ENCODE measurements at places on chromosomes 3 and 15. TPM values are rescaled to one million over a fixed set of nuclear protein-coding genes. Genes with fewer than 3 reads are reported as not detected.

DNA sequence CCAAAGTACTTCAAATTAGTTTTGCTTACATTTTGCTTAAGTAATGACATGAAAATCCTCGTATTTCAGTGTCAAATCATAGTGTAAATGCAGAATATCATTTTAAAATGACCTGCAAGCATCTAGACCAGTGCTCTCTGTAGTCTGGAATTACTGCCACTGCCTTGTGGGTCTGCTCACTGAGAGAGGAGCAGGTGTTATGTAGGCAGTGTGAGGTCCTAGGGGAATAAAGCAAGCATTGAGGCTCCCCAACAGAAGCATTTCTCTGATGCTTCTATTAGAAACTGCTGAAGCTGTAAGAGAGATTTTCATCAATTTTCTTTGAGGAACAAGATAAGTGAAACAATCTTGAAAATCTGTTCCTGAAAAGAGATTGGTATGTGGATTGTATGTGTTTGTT lies 253.2 kb downstream of the BBX start:
- no peak for DNase-seq

DNA sequence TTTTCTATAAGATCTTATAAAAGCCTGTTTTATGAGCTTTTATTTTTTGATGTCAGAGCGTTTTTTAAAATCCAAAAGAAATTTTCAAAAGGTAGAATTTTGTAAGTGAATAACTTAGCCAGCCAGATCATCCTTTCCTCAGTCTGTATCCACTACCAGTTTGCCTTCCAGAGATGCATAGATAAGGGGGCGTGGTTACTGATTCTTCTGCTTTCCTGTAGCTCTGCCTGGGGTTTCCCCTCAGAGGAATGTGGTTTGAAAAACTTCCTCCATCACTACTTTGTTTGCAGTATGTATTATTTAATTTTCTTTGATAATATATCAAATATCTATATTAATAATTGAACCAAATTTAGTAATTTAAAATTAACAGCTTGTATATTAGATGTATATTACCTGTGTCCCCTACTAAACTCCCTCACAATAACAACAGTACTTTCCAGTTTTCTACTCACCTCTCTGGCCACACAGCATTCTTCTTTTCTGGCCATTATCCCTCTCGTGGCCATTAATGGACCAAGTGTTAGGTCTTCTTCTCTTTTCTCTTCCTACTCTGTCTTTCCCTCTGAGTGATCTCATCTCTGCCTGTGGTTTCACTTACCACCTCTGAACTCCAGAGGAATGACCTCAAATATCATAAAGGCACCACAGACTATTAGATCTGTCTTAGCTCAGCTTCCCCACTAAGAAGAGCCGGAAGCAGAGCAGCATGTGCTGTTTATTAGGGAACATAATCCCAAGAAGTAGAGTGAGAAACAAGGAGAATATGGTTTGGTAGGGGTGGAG lies 239.7 kb downstream of the UBE2E2 start:
- DNase-seq, result no peak

GRCh38 chr3:3806856-3807255 lies 7.6 kb downstream of the LRRN1 start:
- DNase-seq, result no peak

DNA sequence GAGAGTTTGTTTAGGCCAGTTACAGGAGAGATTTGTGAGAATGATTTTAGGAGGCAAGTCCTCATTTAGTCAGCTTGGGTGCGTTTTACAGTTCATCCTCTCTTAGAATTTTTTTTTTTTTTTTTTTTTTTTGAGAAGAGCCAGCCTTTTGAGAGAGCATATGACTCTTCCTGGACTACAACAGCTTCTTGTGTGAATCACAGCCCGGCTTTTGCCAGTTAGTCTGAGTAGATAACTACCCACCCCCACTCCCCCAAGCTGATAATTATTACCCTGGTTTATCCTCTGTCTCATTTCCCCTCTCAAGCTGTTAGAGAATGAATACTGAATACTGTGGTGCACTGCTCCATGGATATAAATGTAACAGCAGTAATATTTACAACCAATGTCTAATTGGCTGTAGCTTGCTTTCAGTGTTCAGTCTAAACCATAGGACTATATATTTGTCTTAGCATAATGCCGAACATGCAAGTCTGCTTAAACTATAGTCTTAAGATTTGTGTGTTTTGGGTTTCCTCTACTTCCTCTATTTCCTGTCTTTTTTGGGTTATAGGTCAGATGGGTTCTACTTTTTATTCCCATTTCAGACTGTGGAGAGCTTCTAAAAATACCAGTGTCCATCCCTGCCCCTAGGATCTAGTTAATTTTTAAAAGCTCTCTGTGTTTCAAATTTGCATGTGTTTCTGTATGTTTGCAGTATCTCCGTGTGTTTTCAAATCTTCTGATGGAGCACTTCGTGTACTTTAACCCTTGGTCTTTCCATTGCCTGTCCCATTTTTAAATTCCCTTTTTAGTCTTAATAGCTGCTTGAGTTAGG lies 8.0 kb downstream of the CHD2 start:
- no peak for DNase-seq

- no peak for DNase-seq
Observed at GRCh38 chr3:126352476-126353454, 4.4 kb downstream of the KLF15 start.

DNA sequence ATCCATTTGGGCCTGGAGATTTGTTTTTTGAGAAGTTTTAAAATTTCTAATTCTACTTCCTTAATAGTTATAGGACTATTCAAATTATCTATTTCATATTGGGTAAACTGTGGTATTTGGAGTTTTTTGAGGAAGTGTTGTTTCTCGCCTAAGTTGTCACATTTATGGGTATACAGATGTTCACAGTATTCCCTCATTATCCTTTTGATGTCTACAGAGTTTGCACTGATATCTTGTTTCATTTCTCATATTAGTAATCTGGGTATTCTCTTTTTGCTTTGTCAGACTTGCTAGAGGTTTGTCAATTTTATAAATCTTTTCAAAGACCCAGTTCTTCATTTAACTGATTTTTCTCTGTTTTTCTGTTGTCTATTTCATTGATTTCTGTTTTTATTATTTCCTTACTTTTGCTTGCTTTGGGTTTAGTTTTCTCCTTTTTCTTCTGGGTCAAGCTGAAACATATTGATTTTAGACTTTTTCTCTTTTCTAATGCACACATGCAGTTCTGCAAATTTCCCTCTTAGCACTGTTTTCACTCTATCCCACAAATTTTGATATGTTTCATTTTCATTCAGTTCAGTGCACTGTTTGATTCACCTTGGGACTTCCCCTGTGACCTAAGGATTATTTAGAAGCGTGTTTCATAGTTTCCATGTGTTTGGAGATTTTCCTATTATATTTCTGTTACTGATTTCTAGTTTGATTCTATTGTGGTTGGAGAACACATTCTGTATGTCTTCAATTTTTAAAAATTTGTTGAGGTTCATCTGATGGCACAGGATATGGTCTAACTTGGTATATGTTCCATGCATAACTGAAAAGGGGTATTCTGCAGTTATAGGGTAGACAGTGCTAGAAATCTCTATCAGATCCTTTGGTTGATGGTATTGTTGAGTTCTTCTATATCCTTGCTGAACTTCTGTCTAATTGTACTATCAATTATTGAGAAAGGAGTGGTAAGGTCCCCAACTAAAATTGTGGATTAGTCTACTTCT lies 79.6 kb downstream of the SUMF1 start:
- no peak for DNase-seq

- no peak for DNase-seq
Observed at GRCh38 chr3:188049606-188050530, 104.1 kb upstream of the LPP start.

GRCh38 chr3:190854062-190854461 lies 8.4 kb downstream of the GMNC start:
- no peak for DNase-seq

GRCh38 chr3:110391640-110392395 lies 679.8 kb upstream of the NECTIN3 start:
- no peak for DNase-seq

DNA sequence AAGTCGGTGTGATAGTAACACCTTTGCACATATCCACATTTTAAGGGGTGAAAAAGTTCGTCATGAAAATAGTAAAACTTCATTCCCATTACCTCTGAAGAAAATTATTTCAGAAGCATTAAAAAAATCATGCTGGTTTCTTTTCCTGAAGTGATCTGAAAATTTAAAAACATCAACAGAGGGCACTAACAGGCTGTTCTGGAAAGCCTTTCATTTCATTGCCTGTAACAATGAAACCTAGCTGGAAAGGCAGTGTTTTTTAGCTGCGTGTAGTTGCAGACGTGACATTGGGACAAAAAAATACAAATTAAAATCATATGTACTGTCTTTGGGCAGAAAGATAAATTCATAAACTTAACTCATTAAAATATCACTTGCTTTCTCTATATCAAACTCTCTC lies 993.8 kb downstream of the GBE1 start:
- DNase-seq, result no peak

GRCh38 chr3:188734395-188734794 lies 437.4 kb upstream of the TPRG1 start:
- no peak for DNase-seq

DNA sequence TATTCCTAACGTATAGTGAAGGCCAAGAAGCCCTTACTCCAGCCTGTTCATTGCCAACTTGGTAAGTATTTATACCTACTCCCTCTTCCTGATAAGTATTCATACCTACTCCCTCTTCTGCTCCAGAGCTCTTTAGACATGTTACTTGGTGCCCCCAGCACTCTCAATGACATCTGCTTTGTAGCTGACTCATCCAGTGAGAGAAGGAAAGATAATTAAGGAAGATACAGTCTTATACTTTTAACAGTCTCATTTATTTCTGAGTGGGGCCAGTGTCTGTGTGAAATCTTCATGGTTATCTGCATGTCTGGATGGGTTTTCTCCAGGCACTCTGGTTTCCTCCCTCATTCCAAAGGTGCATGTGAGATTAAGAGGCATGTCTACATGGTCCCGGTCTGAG lies 698.7 kb downstream of the FHIT start:
- DNase-seq, result no peak

DNA sequence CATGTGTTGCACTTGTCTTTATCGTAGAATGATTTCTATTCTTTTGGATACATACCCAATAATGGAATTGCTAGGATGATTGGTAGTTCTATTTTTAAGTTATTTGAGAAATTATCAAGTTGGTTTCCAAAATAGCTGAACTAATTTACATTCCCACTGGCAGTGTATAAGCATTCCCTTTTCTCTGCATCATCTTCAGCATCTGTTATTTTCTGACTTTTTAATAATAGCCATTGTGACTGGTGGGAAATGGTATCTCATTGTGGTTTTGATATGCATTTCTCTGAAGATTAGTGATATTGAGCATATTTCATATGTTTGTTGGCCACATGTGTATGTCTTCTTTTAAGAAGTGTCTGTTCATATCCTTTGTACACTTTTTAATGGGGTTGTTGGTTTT lies 81.7 kb upstream of the NUDT16 start:
- no peak for DNase-seq

GRCh38 chr3:77147836-77148578 lies 108.1 kb downstream of the ROBO2 start:
- no peak for DNase-seq

- no peak for DNase-seq
Observed at GRCh38 chr15:58357529-58358476, 74.0 kb upstream of the LIPC start.

GRCh38 chr3:190692256-190692655 lies 170.2 kb downstream of the GMNC start:
- DNase-seq, result no peak

Gene FAM98B
- 29.7 TPM for total RNA-seq

Gene ARNT2
- total RNA-seq, result 2.8 TPM

Gene CFAP100
- total RNA-seq, result not detected

Gene SLC22A13
- 0.51 TPM for total RNA-seq

Gene CLRN1
- not detected for total RNA-seq

Gene PLSCR5
- total RNA-seq, result not detected

Gene AADACL2
- total RNA-seq, result not detected

Gene UBXN7
- 43.9 TPM for total RNA-seq

Data from mucosa of descending colon (tissue), 3 donors.